ENCODE measurements at places on chromosomes 7 and 10.
A peak's percentile ranks its signal among the peaks of the same experiment; 100 is the strongest.

DNA sequence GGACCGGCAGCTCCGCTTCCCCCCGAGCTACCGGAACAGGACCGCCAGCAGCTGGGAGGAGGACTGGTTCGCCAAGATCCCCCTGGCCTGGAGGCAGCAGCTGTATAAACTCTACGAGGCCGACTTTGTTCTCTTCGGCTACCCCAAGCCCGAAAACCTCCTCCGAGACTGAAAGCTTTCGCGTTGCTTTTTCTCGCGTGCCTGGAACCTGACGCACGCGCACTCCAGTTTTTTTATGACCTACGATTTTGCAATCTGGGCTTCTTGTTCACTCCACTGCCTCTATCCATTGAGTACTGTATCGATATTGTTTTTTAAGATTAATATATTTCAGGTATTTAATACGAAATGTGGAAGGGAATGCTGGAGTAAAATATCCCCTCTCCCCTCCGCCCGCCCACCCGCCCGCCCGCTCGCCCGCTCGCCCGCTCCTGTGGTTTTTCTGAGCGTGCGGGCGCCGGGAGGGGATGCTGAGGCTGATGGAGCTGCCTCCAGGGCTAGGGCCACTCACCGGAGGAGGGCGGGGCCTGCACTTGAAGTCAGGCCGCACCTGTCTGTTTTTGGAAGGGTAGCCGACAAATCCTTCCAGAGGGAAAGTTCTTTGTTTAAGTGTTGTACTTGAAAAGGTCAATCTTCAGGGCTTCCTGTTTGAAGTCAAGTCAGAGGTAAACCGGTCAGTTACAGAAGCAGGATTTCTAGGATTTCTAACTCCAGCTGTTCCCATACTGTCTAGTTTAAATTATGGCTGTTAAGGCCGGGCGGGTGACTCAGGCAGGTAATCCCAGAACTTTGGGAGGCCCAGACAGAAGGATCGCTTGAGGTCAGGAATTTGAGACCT, 30.5 kb downstream of the CHST12 start:
- H3K4me3 ChIP-seq = no peak overlapping the region
- DNase-seq = no peak
- H3K36me3 ChIP-seq = peaks cover 12% of the 10 kb centered on the region
- no peaks in the 10 kb centered on the region for H3K27me3 ChIP-seq

GRCh38 chr7:140568021-140568813, 72.4 kb downstream of the DENND2A start:
- H3K4me3 ChIP-seq = no peak overlapping the region
- H3K27me3 ChIP-seq = no peaks in the 10 kb centered on the region
- peaks cover 14% of the 10 kb centered on the region for H3K4me1 ChIP-seq
- H3K36me3 ChIP-seq = no peaks in the 10 kb centered on the region

DNA sequence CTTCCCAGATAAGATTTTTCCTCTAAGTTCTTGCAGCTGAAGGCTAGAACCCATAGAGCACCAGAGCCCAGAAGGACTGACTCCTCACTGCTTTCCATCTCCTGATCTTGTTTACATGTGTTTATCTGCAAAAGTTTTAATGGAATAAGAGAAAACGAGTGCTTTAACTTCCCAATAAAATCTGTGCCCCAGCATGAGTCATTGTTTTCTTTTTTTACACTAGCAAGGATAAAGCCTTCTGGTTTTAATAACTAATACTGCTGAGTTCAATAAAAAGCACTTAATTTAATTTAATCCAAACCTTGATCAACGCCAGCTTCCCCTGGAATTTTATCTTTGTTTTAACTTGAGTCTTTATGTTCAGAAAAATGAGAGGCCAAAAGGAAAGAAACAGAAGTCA, 227.6 kb downstream of the HPSE2 start:
- no peak overlapping the region for H3K4me3 ChIP-seq
- H3K27me3 ChIP-seq = peaks cover 7% of the 10 kb centered on the region
- DNase-seq = no peak
- H3K4me1 ChIP-seq = peaks cover 3% of the 10 kb centered on the region
- no peak overlapping the region for H3K27ac ChIP-seq

DNA sequence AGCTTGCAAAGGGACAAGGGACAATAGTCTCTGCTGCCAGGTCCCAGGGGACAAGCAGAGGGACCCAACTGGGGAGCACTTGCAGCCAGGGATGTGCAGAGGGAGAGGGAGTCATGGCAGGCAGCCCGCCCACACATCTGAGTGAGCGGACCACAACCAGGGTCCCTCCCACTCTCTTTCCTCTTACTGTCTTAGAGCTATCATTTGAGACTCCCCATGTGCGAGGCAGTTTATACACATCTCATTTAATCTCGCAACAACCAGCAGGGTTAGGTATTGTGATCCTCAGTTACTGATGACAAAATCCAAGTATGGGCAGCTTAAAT, 70.2 kb downstream of the BEND7 start:
- peaks cover 10% of the 10 kb centered on the region for H3K36me3 ChIP-seq
- H3K27ac ChIP-seq = no peak overlapping the region
- peaks cover 7% of the 10 kb centered on the region for H3K4me1 ChIP-seq
- H3K4me3 ChIP-seq = no peak overlapping the region
- no peak for DNase-seq

DNA sequence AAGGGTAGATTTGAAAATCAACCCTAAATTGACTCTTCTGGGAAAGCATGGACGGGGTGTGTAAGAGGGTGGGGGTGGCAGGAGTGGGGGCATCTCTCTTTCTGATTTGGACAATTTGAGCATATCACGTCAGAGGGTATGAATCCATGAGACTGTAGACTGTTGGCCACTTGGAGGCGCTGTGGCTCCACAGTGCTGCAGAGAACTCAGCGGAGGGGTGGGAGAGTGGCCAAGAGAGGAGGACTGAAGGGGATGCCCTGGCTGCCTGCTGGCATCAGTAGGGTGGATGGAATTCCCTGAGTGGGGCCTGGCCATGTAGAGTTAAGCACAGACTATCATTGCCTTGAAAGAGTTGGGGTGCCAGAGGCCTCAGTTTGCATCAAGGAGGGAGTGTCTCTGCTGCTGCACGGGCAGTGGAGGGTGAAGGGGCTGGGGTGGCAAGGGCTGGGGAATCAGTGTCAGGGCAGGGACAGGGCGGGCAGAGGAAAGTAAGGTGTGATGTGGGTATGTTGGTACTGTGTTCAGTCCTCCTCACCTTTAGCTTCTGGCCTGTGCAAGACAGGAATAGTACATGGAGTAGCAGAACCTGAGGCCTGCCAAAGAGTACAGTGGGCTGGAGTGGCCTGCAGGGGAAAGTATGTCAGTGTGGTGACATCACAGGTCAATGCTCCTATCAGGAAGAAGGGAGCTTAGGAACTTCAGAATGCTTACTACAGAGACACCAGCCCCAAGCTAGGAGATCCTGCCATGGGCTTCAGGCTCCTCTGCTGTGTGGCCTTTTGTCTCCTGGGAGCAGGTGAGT, 133.5 kb upstream of the PRSS58 start:
- H3K36me3 ChIP-seq = no peaks in the 10 kb centered on the region
- H3K27ac ChIP-seq = 0 out of 2 replicates have a peak overlapping the region, but pooled peaks have one; percentile 28
- no peak overlapping the region for H3K4me3 ChIP-seq
- peaks cover 8% of the 10 kb centered on the region for H3K4me1 ChIP-seq
- no peaks in the 10 kb centered on the region for H3K27me3 ChIP-seq

- no peak overlapping the region for H3K4me3 ChIP-seq
- peaks cover 26% of the 10 kb centered on the region for H3K4me1 ChIP-seq
- no peaks in the 10 kb centered on the region for H3K27me3 ChIP-seq
- peak overlapping the region; percentile 66 for H3K27ac ChIP-seq
Observed at GRCh38 chr10:126935263-126935946, 30.2 kb downstream of the DOCK1 start.

- peaks cover 17% of the 10 kb centered on the region for H3K4me1 ChIP-seq
- DNase-seq = peak; percentile 52
- no peaks in the 10 kb centered on the region for H3K36me3 ChIP-seq
Observed at GRCh38 chr10:55629793-55630490, 731.1 kb downstream of the ZWINT start.

DNA sequence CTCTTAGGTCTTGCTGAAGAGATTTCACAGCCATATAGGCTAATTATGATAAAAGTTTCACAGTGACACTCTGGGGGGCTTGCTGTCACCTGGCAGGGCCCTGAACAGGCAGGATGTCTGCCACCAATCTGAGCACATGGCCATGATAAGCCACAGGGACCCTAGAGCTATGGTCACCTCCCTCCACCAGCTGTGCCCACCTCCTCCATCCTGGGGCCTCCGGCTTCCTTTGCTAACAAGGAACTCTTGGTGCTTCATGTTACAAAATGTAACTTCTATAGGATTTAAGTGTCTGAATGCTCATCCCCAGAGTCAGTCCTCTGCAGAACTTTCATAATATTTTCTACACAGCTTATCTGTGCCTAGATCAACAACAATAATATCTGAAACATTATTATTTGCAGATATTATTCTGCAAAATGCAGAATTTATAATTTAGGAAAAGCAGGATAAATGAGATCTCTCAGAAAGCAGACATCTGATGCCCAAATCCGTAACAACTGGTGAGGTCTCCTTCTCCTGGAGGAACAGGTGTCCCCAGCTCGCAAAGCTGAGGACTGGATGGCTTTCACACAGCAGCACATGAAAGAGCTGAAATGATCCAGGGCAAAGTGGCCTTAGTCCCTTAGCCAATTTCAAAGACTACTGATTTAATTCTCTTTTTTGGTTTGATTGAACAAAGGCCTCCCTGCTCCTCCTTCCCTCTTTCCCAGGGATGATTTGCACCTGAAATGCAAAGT, 287.0 kb upstream of the AOAH start:
- H3K4me1 ChIP-seq = peaks cover 14% of the 10 kb centered on the region
- H3K27me3 ChIP-seq = no peaks in the 10 kb centered on the region
- no peak overlapping the region for H3K4me3 ChIP-seq
- no peaks in the 10 kb centered on the region for H3K36me3 ChIP-seq
- DNase-seq = no peak
